Globus pallidus (tissue), 1 donor: ENCODE measurements at places on chromosomes 6 and 20.

DNA sequence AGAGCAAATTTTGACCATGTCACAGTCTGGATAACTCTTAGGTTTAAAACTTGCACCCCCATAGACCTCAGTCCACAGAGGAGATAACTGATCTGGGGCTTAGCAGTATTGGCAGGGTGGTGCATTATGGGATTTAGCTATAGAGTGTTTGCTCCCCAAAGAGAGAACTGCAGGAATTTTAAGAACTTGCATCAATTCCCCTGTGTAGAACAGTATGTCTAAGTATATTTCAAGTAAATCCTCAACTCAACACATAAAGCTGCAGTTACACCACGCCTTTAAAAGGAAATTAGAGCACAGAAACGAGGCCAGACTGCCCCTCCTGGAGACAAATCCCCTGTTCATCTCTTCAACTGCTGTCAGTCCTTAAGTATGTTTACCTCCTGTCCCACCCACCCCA lies 144.9 kb downstream of the TRMT11 start:
- DNase-seq: no peak

DNA sequence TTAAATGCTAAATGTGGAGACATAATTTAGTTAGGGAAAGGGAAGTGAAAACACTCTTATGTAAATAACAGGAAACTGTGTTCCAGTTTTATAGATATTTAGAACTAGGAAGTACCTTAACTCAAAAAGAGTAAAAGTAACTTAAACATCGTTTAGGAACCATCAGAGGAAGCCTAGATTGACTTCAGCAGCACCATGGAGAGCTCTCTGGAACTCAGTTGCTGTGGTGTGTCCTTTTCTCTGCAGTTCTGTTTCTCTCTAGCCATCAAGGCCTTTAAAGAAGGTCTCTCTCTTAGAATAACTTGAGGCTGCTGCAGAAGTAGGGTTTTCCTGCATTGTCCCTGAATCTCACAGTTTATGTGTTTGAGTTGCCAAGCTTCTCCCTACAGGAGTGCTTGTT lies 26.9 kb downstream of the CLVS2 start:
- DNase-seq: no peak

DNA sequence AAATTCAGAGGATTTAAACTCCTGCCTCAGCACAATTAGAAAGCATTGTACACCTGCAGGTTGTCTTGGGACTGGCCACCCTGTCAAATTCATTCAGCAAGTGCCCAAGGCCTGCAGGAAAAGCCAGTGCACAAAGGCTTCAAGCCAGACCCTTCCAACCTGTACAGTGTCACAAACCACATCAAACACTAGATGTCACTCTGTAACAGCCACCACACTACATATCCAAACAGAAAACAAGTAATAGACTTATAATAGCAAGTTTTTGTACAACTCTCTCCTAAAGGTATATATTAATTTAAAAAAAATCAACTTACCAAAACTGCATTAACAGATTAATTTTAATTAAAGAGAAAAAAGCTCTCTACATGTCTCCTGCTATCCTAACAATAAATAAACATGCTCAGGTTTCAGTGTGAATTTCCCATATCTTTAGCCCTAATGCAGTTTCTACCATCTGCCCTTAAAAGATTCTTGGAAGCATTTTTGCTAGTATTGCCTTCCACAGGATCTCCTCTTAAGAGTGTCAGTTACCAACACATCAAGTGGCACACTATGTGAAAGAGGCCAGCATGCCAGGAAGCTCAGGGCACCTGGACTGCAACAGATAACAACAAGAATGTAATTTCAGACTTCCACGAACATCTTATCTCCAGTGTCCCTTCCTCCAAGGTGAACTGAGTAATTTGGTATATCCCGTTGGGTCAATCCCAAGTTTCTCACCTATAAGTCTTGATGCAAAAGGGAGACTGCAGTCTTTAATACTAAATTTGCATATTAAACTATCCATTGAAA lies 47.5 kb downstream of the RALGAPA2 start:
- DNase-seq: peak; percentile 63

GRCh38 chr6:131952886-131953509 lies 1.8 kb upstream of the CCN2 start:
- DNase-seq: no peak

DNA sequence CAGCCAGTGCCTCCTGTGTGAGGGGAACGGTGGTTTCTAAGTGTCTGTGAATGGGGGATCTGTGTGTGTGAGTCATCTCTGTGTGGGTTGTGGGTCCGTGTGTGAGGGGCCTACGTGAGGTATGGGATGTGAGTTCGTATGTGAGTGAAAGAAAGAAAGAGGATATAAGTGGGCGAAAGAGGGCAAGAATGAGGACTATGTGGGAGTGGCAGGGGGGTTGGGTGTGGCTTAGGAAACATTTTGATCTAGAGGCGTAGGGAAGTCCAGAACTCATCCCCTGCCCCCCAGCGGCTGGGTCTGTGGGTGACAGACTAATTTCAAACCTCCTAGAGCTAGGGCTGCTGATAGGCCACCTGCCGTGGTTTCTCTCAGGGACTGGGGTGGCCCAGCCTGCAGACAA lies 35.5 kb downstream of the DHX35 start:
- no peak for DNase-seq

- no peak for DNase-seq
These were observed 27.6 kb downstream of the POLR1C start for GRCh38 chr6:43544461-43544860.

DNA sequence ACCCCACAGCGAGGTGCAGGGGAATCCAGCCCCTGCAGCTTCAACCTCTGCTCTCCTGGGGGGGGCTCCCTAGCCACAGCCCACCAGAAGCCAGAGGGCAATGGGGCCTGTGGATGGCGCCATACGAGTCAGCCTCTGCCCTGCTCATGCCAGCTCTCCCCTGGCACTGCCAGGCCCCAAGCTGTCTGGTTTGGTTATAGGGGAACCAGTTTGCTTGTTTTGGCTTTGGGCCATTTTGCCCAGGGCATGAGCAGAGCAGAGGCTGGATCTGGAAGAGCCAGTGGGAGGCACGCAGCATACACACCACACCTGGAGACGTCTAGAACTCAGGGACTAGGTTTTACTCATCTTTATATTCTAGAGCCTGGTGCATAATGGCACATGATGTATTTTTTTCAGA lies 66.7 kb upstream of the SLC22A16 start:
- peak; percentile 76 for DNase-seq

GRCh38 chr6:89678531-89678930 lies 40.0 kb upstream of the LYRM2 start:
- no peak for DNase-seq

DNA sequence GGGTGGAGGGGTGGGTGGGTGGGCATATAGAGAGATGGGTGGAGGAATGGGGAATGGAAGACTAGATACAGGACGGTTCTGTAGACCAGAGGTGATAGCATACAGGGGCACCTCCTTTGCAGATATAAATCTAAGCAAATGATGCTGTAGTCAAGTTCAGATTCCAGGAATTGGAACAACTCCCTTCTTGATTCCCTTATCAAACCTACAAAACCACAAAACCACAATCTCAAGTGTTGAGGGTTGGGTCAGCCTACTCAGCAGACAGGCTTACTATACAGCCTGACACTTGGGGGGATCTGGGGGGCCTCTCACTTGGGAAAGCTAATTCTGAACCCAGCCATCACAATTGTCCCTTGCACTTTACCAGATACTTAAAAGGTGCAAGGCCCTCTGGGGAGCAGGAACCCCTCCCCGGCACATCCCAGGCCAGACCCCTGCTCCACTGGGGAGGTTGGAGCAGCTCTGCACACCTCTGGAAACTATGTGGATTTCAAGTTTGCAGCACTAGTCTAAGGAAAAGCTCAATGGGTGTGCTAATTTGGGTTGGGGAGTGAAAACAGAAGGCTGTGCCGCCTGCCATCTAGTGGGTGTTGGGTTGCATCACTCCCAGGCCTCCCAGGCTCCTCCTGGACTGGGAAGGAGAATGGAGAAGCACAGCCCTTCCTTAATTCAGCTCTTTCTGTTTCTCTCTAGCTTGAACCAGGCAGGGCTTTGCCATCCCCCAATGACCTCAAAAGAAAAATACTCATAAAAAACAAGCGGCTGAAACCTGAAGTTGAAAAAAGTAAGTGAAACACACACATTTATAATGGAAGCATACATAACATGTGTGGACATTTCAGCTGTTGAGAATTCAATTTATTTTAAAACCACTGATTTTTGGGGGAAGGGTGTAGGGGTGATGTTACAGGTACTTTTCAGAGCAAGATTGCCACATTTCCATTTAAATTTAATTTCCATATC lies 121.2 kb upstream of the LAMP5 start:
- peak; percentile 41 for DNase-seq

GRCh38 chr20:21498195-21498594 lies 15.7 kb downstream of the NKX2-2 start:
- no peak for DNase-seq

GRCh38 chr6:161031721-161032495 lies 40.3 kb downstream of the MAP3K4 start:
- no peak for DNase-seq

DNA sequence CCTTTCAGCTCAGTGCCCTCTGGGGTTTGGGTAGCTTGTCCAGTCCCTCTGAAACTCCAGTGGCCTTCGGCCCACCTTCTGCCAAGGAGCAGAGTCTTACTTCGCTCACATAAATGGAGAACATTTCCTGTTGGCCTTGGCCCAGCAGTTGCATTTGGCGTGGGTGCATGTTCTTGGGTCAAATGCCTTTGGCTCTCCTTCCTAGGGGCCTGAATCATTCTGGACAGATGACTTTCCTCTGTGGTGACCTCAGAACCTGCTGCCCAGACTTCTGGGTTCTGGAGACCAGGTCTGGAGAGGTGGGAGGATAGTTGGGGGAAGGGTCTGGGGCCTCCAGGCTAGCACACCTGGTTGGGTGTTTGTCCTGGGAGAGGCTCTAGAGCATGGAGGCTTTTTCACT lies 29.3 kb downstream of the BCAS4 start:
- no peak for DNase-seq

DNA sequence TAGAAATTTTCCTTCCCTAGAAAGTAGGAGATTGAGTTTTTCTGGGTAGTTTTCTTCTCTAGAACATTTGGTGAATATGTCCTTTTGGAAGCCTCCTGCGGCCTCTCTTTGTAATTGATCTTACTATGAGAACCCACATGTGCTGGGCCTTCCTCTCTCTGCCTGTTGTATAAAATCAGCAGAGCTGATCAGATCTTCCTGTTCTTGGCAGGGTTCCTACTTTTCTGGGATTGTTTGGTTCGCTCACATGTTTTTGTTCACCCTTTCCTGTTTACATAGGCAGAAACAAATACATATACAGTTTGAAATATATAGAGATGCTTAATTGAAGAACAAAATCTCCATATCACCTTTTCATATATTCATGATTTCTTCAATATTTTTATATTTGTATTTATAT lies 57.8 kb downstream of the IL22RA2 start:
- DNase-seq: no peak

DNA sequence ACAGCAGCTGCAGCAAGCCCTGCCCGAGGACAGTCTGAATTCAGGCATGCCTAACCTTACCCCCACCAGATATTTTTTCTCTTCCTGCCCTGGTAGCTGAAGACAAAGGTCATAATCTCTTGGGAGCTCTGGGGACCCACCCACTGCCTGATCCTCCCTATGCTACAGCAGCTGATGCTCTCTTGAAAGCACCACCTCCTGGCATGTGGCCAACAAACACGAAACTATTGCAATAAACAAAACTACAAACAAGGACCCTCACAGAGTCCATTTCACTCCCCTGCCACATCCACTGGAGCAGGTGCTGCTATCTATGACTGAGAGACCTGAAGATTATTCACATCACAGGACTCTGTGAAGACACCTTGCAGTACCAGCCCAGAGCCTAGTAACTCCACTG lies 238.5 kb upstream of the HS3ST5 start:
- DNase-seq: no peak

GRCh38 chr6:131979515-131980337 lies 28.6 kb upstream of the CCN2 start:
- DNase-seq: no peak

- no peak for DNase-seq
These were observed 1.0 kb downstream of the PPDPF start for GRCh38 chr20:63521602-63522001.

GRCh38 chr6:151001387-151002056 lies 136.0 kb downstream of the MTHFD1L start:
- DNase-seq: no peak

DNA sequence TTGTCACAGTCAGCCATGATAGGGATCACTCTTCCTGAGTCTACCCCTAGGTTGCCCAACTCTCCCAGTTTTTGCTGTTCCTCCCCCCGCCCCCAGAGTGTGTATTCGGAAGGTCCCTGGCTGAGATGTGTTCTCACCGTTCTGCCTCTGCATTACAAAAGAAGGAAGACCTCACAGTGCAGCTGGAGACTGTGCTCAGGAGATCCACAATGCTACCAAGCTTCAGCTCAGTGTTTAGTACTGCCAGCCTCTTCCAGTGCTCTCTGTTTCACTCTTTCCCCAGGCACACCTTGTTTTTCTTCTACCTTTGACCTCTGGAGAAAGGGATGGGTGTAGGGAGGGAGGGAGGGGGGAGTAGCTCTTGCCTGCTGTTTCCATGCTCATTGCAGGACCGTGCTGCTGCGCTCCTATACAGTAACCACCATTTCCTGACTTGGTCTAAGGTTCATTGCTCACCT lies 13.4 kb upstream of the MOCS1 start:
- DNase-seq: no peak

GRCh38 chr6:112289038-112289566 lies 34.7 kb upstream of the LAMA4 start:
- DNase-seq: no peak

DNA sequence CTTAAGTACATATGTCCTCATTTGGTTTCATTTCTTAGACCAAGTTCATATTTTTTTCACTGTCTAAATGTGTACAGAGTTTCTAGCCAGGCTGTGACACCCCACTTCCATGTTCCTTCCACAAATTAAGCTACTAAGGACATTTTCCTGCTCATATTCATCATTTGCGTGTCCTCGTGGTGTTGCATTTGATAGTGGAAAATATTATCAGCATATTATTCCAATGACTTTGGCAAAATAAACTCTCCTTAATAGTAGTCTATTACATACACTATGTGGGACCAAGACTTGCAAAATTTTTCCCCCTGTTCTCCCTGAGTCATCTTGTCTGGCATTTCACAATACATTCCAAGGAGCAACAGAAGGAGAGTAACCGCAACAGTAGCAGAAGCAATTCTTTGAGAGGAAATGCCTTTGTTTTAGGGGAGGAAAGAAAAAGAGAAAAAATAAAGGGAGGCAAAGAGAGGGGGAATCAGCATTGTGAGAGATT lies 599.2 kb downstream of the COL12A1 start:
- no peak for DNase-seq
